ENCODE measurements at places on chromosomes 12 and 14.

DNA sequence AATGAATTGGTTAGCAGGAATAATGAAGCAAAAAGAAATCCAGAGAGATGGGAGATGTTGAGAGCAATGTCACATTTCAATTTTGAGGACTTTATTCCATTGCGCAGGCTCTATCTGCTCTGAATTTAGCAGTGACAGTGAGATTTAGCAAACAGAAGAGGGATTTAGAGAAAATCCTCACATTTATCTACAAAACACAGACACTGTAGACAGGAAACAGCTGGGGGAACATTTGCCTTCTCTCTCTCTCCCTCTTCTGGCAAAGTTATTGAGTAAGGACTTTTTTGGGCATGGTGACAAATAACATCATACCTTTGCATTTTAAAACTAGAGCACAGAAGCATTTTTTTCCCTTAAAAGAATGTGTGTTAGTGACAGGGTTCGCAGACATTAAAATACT, at the start of gene IGF1:
TSS of gene IGF1 (minus strand) at position 158 of the 400 bp plus-strand sequence. CDS start 182 bp downstream, outside the sequence.
- DNase-seq: peak; percentile 78

DNA sequence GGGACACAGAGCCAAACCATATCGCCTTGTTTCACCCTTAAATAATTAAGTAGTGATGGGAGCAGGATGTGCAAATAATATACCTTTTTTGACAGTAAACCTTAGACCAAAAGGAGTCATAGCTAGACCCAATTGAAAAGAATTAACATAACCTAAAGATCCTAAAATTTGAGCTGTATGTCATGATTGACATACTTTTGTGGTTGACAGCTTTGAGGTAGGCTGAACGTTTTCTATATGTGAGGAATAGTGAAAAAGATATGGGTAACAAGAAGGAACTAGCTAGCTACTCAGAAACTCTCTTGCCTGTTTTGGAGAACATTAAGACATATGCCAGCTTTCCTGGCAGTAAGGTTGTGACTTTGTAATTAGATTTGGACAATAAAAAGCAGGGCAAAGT, 320.6 kb downstream of the KCNC2 start:
- DNase-seq: no peak

GRCh38 chr12:115072712-115073111, 388.7 kb upstream of the TBX3 start:
- DNase-seq: no peak

DNA sequence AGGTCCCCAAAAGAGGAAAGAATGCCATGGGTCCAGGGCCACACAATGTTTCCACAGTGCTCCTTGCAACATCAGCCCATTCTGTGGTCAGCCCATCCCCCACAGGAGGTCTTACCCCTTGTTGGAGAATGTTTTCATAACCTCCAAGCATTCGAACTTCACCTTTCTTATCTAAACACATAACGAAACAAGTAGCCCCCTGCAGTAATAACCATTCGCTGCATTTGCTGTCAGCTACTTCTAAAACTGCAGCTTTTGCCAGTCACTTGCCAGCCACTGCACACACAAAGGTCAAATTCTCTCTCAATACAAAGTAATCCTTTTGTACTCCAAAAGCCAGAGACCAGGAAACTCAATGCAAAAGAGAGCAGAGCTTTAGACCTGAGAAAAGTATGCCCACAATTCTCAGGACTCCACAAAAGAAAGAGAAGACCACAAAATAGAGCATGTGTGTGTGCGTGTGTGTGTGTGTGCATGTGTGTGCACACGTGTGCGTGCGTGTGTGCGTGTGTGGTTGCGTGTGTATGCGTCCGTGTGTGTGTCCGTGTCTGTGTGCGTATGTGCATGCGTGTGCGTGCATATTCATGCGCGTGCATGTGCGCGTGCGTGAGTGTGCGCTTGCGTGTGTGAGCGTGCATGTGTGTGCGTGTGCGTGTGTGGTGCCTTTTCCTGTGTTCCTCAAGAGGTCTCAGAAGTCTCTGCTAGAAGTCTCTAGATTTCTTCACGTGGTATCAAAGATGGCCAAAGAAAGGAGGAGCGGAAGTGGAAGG, 31.7 kb upstream of the NINJ2 start:
- DNase-seq: no peak

DNA sequence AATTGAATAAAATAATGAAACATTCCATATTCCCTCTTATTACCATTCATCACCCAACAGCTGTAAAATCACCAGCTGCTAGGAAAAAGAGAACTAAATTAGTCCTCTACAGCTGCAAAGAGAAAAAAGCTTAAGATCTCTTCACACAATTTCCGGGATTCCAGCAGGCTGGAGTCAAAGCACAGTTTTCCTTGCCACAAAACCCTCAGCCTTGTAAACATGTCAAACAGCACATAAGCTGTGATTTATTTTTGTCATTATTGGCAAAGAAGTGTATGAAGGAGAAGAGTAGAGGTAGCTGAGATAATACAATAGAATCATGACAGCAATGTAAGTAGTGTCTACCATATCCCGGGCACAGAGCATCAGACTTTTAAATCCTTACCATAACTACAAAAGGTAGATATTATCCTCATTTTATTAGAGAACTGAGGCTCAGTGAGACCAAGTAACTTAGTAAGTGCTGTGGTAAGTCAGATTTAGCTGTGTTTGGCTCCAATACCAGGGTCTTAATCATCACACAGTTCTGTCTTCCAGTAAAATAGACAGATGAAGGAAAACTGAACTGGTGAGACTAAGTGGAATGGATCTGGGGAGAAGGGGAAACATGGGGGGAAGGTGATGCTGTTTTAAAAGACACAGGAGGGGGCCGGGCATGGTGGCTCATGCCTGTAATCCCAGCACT, 57.3 kb downstream of the NTN4 start:
- no peak for DNase-seq

GRCh38 chr12:100758083-100758482, 36.5 kb upstream of the ANO4 start:
- peak; percentile 23 for DNase-seq

DNA sequence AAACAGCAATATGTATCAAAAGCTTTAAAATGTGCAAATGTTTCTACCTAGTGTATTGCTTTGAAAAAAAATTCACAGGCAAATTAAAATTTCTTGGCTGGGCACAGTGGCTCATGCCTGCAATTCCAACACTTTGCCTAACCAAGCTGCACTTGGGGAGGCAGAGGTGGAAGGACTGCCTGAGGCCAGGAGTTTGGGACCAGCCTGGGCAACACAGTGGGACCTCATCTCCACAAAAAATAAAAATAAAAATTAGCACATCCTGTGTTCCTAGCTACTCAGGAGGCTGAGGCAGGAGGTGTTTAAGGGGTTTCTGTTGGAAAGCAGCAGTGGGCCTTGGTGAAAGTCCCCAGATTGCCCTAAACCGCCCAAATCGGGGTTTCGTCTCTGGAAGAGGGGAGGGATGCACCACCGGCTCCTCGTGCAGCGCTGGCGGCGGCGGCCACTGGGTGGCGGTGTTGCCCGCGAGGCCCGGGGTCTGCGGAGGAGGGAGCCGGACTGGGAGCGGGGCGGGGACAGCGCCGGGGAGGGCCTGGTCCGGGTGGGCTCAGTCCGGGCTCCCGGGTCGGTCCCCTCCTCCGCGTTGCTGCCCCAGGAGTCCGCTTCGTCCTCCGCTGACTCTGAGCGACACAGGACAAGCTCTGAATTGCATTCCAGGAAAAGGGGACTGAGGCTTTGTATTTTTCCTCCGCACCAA, 265.6 kb downstream of the AACS start:
- peak; percentile 23 for DNase-seq

DNA sequence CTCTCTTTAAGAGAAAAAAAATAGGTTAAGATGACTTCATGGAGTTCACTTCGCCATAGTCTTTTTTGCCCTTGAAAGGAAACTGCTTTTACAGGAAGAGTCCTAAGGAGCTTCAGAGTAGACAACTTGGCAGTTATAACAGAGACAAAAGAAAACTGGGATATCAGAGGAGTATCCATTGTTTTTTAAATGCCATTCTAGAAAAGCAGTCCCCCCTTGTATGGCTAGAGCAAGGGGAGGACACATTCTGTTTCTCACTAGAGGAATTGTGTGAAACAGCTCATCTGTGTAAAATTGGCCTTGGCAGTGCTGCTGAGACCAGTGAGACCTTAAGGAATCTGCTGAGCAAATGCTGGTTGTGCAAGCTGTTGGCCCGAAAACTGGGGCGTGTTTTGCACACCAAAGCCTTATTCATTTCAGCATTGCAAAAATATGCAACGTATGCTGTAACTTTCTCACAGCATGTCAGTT, 128.0 kb downstream of the GPR135 start:
- DNase-seq: no peak

GRCh38 chr14:24123424-24124417, 6.7 kb upstream of the FITM1 start:
- DNase-seq: no peak

DNA sequence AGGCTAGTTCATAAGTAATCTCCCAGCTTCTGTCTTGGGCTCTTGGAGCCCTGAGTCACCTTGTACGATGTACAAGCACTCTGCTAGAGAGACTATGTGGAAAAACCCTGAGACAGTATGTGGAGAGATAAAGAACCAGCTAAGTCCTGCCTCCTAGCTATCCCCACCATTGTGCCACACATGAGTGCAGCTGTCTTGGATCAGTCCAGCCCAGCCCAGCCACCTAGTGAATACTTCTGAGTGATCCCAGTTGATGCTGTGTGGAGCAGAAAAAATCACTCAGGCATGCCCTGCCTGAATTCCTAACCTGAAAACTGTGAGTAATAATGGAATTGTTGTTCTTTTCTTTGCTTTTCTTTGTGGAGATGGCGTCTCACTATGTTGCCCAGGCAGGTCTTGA, 5.1 kb upstream of the SERPINA6 start:
- no peak for DNase-seq

GRCh38 chr12:42958291-42958674, 368.7 kb upstream of the PRICKLE1 start:
- DNase-seq: no peak

DNA sequence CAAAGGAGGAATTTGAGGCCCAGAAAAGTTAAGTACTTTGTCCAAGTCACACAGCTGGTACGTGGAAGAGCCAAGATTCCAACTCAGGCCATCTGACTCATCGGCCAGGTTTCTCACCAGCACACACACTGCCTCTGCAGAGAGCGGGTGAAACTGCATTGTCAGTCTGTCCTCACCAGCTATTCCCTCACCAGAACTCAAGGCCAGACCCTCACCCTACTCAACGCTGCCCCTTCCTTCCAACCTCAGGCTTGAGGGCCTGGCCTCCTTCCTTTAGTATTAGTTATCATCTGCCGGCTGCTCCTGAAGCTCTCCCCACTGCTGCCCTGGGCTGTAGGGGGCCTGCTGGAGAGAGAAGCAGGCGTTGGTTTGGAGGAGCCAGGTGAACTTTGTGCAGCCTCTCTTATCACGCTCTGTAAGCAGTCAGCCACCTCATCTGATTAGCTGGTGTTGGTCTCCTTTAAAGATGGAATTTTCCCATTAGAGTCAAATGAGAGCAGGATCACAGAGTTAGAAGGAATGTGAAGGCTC, 16.6 kb upstream of the PLEK2 start:
- DNase-seq: no peak

DNA sequence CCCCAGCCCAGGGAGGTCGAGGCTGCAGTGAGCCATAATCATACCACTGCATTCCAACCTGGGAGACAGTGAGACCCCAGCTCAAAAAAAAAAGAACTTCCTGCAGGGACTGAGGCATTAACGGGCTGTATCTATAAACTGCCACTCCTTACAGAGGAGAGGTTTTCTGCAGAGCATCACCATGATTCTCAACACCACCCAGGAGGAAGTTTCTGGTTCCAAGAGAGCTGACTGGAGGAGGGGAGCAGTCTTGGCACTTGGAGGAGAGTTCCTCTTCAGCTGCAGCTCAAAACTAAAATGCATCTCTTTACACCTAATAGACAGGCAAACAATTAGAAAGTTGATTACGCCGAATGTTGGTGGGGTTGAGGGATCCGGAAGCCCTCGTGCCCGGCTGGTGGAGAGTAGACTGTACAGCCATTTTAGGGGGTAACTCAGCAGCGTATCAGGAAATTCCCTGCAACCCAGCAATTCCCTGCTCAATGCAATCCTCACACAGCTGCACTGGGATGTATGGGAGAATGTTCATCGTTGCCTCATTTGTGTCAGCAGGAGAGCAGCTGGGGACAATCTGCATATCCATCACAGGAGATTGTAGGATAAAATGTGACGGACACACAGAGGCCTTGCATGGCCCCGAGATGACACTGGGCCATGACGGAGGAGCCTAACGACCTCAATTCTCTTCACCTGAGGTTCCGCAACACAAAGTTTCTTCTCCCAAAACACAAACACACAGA, 36.6 kb downstream of the ACTN1 start:
- DNase-seq: no peak

- DNase-seq: peak; percentile 32
Measured at GRCh38 chr12:10737249-10737648, 14.1 kb upstream of the YBX3 start.

DNA sequence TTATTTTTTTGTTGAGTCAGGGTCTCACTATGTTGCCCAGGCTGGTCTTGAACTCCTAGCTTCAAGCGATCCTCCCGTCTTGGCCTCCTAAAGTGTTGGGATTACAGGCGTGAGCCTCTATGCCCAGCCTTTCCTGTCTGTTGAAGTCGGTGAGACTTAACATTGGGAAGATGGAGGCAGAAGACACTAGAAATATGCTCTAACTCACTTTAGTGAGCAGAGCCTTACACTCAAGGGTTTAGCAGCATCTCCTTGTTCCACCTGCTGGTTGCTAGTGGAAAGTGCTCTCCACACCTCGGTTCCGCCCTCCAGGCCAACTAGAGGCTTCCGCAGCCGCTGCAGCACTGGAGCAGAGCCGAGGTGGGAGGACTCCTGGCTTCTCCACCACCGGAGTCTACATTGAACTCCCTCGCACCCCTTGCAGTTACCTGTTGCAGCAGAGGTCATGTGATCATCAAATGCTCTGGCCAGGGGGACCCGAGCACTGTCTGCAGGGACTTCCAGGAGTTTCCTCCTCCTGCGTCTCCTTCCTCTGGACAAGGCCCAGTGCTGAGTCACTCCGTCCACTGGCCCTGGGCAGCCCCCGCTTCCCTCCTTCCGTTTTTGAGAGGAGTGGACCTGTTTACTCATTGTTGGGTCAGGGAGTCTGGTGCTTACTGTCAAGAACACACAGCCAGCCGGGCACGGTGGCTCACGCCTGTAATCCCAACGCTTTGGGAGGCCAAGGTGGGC, 9.4 kb upstream of the HVCN1 start:
- DNase-seq: peak; percentile 94

DNA sequence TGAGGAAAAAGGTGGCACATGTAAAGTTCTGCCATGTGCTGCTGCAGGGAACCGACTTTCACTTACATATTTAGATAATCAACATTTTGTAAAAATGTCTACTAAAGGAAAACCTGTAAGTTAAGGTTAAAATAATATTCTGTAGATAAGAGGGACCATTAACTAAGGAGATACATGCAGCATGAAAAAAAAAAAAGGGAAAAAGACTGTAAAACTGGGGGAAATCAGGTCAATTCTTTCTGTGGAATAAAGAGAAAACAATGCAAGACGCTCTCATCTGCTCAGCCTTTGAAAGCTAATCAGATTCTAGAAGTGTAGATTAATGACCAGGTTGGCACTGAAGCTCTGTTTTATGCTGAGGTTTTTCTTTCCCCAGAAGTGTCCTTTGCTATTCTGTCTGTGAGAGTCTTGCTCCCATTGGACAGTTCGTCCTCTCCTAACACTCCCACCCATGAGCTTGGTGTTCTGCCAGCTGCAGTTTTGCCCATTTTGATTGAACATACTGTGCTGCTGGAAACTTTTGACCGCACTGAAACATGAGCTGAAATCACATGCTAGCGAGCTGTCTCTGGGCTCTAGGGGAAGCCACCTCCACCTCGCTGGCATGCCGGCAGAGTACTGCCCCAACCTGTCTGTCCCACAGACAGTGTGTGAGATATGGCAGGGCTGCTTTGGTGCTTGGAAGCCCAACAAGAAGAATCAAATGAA, 39.7 kb downstream of the PPTC7 start:
- no peak for DNase-seq

- no peak for DNase-seq
Measured at GRCh38 chr12:128724468-128725046, 99.2 kb downstream of the SLC15A4 start.

GRCh38 chr14:70266157-70266556, 77.4 kb upstream of the SLC8A3 start:
- no peak for DNase-seq

Measured in DMS53 (cell line).